ENCODE measurements at places on chromosomes 4 and X.

- no peak for DNase-seq
These were observed 161.5 kb upstream of the GATB start for GRCh38 chr4:151922306-151922705.

- no peak for DNase-seq
These were observed 119.2 kb upstream of the VCX3B start for GRCh38 chrX:8345473-8345872.

GRCh38 chrX:133249266-133250058 lies 31.3 kb upstream of the TFDP3 start:
- no peak for DNase-seq

GRCh38 chr4:15130441-15130840 lies 128.2 kb downstream of the CPEB2 start:
- no peak for DNase-seq

DNA sequence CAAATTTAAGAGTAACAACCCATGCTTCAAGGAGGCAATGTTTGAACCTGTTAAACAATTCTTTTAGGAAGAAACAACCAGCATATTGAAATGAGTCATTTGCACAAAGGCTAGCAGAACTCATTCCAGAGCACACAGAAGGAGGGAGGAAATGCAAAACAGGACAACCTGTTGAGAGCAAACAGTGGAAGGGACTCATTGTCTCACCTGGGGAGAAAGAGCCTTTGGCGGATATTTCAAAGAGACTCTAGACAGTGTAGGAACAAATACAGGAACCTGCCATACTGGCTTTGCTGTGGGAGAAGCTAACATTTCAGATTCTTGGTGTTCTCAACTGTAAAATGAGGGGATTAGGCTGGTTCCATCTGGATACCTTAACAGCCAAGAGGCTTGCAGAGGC lies 14.8 kb upstream of the RASGEF1B start:
- DNase-seq = no peak

DNA sequence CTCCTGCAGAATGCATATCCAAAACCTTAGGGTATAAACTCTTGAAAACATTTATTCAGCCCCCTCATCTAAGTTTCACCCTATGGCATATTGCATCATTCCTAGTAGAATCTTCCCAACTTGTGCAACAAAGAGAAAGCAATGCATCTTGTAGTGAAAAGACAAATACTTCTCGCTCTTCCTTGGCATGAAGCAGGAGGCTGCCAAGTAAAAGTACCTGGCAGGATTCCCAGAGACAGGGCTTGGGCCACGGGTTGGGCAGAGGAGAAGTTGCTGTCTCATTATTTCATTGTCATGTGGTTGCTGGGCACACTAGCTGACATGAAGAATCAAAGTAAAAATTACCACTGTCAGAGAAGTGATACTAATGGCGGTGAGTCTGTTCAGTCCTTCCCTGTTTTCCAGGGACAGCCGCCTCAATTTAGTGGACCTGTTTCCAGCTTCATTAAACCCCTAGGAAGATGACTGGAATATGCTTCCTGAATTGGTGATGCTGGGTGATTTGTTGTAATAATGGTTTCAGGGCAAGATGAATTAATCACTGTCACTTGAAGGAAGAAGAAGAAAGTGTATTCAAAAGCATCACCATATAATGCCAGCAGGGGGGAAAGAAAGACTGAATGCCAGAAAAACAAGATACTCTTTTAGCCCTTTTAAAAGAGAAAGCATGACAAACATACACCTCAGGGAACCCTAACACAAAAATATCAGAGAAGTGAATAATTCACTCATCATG lies 380.5 kb upstream of the IGFBP7 start:
- DNase-seq = no peak

DNA sequence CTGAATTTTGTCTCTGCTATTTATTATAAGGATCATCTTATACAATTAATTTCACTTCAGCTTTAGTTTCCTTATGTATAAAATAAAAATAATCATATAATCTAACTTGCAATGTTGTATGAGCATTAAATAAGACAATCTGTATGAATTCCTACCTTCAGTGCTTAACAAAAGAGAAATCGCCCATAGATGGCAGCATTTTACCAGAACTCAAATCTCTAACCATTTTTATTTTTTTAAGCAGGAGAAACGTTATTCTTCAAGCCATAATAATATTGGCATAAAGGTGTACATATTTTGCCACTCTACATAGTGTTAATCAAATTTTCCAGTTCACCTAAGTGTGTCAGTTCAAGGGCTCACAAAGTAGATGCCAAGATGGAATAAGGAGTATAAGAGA lies 78.8 kb downstream of the TMEM47 start:
- DNase-seq = no peak

DNA sequence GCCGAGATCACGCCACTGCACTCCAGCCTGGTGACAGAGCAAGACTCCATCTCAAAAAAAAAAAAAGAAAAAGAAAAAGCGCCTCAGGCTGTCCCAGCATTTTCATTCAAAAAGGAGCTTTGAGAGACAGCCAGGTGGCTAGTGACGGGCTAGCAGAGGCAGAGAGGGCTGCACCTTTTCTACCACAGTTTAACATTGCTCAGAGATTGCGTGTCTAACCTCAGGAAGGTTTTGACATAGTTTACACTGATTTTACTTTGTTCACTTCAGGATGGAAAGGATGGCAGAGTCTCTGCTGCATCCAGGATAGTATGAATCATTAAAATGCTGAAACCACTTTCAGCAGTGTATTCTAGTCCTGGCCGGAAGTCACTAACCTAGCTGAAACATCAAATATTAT lies 28.1 kb downstream of the ZFP42 start:
- DNase-seq = no peak

DNA sequence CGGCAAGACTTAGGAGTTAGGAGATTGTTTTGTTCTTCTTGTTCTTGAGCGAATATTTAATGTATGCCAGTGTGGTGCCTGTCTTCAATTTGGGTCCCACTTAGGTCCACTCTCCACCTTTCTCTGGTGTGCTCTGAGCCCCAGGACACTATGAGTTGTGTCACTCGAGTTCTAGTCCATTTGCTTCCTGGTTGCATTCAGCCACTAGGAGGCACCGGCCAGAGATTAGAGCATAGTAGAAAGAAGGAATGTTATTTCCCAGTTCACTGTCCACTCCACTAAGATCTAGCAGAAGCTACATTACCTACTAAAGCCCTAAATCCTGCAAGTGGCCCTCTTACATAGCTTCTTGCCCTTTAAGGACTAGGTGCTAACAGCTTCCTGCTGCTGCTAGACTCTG lies 326.9 kb downstream of the NAF1 start:
- no peak for DNase-seq

DNA sequence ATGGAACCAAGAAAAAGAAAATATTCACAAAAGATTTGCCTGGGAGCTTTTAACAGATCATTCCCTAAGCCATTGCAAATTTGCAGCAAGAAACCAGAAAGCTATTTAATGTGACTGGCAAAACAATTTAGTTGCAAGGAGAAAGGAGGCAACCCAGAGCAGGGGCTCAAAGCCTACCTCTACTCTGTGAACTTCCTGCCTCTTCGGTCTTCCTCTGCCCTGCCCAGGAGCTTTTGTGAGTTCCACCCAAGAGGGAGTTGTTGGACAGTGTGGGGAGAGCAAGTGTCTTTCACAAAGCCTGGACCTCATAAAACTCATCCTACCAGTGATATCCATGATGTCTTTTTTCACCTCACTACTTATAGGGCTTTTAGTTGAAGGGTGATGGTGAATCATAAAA lies 107.4 kb downstream of the AFF1 start:
- DNase-seq = no peak

DNA sequence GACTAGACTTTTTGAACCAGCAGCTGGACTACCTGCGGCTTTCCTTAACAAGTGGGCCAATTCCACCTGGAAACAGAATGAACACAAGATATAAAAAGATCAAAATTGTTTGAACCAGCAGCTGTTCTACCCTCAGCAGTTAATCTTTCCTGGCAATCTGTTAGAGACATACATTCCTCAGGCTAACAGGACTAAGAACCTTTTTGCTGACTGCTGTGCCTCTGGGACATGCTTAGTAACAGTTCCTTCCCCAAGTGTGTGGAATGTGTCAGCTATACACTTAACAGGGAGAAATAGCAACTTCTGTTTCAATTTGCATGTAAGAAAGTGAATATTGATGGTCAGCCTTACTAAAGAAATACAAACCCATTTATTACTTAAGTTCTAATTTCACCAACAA lies 554.4 kb downstream of the ARAP2 start:
- DNase-seq = no peak

- no peak for DNase-seq
These were observed 661 bp downstream of the S100P start for GRCh38 chr4:6694177-6694901.

DNA sequence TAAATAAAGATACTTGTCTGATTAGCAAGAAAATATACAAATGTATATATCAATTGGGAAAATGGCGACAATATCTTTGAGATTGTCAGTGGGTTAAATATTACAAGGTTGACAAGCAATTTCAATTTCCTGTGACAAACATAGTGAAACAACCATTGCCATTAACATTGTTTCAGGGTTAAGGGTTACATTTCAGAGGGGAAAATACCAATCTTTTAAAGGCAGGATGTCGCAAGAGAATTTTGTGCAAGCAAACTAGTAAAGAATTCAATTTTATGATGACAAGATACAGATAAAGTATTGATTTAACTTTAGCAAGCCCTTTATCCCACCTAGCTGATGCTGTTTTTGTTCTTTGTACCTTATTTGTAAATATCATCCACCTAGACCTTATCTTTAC lies 305.8 kb upstream of the GRIA3 start:
- no peak for DNase-seq
